ENCODE measurements at places on chromosomes 4 and X.

DNA sequence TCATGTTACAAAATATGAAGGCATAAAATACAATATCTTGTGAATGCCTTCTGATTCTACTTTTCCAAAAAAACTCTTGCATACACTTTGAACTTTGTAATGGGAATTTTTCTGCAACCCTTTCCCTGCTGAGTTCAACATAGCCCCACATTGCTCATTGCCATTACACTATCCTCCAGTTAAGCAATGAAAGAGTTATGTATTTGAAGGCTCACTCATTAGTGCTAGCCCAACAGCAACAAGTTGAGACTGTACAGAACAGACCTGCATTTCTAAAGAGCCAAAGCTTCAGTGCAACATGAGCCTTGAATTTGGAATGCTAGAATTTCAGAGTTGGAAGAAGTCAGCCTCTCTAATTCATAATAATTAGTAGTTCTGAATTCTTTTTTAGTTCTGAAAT lies 44.4 kb upstream of the STAG2 start:
- no peak for DNase-seq

DNA sequence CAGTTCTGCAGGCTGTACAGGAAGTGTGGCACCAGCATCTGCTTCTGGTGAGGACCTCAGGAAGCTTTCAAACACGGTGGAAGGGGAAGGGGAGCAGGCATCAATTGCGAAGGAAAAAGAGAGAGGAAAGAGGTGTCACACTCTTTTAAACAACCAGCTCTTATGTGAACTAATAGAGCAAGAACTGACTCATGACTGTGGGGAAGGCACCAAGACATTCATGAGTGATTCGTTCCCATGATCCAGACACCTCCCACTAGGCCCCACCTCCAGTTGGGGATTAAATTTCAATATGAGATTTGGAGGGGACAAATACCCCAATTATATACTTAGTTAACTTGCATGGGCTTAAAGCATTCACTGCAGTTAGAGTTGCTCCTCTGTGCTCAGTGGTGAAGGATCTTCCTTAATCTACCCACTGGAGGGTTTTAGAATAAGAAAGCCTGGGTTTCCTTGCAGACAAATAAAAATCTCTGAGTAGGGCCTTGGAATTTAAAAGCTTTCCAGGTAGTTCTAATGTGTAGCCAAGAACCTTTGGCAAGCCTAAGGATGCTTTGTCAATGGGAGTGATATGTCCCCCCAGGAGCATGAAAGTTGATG lies 60.0 kb downstream of the SYNPO2 start:
- no peak for DNase-seq

- DNase-seq, result no peak
Measured at GRCh38 chrX:17542123-17542522, 167.1 kb downstream of the NHS start.

- DNase-seq, result no peak
Measured at GRCh38 chr4:139253713-139254112, 26.3 kb downstream of the MGARP start.

- no peak for DNase-seq
Measured at GRCh38 chr4:133544097-133544496, 395.0 kb downstream of the PCDH10 start.

GRCh38 chrX:148517176-148517575 lies 16.8 kb downstream of the AFF2 start:
- no peak for DNase-seq

DNA sequence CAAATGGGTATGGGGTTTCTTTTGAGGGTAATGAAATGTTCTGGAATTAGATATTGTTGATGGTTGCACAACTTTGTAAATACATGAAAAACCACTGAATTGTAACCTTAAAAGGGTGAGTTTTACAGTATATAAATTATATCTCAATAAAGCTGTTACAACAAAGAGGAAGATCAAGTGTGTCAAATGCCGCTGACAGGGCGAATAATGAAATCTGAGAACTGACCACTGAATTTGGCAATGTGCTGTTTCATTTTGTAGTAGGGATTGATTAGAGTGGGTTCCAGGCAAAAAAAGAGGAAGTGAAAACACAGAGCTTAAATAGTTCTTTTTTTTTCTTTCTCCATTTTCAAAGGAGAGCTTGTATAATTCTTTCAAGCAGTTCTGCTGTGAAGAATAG lies 161.1 kb upstream of the NAP1L5 start:
- no peak for DNase-seq

DNA sequence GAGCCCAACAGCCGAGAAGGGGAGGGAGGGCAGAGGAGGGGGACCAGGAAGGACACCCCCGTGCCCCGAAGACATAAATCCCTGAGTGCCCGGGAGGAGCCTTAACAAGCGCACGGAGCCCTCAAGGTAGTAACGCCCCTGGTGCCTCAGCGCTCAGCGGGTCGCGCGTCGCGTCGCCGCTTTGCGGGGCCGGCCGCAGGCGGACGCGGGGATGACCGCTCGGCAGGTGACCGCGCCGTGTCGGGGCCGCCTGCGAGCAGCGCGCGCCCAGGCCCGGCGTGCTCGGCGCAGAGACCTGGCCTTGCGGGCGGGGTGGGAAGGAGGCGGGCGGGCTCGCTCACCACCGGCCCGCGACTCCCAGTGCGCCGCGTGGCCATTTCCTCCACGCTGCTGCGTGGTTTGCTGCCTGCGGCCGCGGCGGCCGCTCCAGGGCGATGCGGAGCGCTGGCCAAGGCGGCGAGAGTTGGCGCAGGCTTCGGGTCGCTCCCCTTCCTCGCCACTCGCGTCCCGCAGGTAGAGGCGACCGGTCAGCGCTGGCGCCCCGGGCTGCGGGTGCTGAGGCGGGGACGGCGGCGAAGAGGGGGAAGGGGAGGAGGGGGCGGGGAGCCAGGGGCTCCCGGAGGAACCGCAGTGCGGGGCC lies 632 bp downstream of the CCSER1 start:
- DNase-seq, result no peak

GRCh38 chr4:184383497-184384055 lies 90.8 kb downstream of the IRF2 start:
- no peak for DNase-seq

GRCh38 chrX:105821471-105822121 lies 743 bp upstream of the NRK start:
- no peak for DNase-seq
